ENCODE measurements at places on chromosomes 4 and X.

- DNase-seq: no peak
Measured at GRCh38 chrX:54494989-54495813, 833 bp downstream of the FGD1 start.

GRCh38 chrX:132444936-132445335, 43.9 kb downstream of the MBNL3 start:
- DNase-seq: no peak

DNA sequence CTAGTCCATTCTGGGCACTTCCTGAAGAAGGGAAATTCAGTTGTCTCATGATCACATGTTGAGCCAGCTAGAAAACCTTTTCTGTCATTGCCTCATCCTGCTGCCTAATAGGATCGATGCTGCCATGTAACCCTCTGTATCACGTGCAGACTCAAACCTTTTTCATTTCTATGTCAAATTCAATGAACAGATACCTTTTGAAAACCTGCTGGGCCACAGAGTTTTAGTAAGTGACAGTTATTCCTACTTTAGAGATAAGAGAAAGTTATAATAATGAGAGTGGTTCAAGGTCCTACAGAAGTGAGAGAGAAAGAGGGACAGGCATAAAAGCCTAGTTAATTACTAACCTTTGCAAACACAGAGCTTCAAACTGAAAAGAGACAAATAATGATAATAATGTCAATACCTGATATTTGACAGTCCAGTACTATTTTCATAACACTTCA, 46.0 kb downstream of the MAOA start:
- no peak for DNase-seq

DNA sequence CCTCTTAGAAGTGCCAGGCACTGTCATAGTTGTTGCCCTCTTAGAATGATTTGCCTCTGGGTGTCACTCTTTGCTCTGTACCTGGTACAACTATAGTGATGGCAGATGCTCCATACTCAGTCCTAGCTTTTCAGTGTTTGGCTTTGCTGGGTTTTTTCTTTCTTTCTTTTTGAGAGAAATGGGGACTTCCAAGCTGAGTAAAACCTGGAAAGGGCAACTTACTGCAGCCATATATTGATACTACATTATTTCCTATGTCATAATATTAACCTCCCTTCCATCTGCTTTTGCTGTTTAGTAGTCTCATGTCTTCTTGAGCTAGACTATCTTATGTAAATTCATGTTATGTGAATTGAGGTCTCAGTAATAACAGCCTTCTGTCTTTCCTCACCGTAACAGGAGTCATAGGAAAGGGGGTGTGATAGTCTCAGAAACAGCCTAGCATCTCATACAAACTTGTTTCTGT, 49.0 kb downstream of the NIPAL1 start:
- no peak for DNase-seq

GRCh38 chr4:148444296-148445070, 2.3 kb upstream of the NR3C2 start:
- DNase-seq: peak; percentile 23

DNA sequence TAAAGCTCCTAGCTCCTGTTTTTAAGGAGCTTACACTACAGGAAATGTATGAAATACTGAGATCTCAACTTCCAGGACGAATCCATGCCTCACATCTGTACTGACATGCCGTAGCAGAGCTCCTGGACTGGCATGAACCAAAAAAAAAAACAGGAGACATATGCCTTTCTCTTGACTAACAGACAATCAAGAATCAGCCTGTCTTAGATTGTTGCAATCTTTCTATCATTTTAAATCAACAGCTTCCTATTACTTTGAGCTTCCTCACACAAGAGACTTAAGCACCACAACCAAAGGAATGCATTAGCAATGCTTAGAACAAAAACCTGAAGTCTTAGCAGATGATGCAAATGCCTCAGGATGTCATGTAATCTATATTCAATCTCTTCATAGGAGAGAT, 34.7 kb upstream of the AREG start:
- DNase-seq: no peak

- DNase-seq: no peak
Measured at GRCh38 chr4:106981431-106981830, 54.7 kb downstream of the DKK2 start.

DNA sequence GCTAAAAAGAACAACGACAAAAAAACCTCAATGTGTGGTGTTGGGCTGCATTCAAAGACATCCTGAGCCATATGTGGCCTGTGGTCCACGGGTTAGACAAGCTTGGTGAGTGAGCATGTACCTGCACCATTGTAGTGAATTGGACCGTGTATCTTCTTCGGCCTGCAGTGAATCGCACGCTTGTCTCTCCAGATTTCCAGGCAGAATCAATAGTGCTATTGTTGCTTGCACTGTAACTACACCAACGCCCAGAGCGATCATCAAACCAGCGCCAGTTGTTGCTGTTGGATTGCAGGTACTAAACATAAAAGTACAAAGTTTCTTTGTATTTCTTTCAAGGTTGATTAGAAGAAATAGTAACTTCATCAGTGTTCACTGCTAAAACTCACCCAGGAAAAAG, 101.6 kb downstream of the HUWE1 start:
- no peak for DNase-seq

GRCh38 chr4:145541346-145541745, 59.7 kb downstream of the SMAD1 start:
- no peak for DNase-seq

DNA sequence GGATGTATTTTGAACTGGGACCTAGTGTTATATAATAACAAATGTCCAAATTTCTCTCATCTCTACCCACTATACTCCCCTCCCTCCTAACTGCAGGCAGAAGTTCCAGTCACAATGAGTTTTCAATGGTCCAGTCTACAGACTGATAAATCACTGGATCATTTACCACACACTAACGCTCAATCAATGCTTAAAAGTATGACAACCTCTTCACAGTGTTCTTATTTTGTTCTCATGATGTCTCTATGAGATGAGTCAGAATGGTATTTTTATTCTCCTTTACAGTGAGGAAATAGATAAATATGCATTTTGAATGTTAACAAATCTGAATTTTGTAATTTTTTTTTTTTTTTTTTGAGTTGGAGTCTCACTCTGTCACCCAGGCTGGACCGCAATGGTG, 83.7 kb upstream of the ETNPPL start:
- DNase-seq: no peak

GRCh38 chrX:118497180-118497818, 1.7 kb downstream of the DOCK11 start:
- DNase-seq: no peak

DNA sequence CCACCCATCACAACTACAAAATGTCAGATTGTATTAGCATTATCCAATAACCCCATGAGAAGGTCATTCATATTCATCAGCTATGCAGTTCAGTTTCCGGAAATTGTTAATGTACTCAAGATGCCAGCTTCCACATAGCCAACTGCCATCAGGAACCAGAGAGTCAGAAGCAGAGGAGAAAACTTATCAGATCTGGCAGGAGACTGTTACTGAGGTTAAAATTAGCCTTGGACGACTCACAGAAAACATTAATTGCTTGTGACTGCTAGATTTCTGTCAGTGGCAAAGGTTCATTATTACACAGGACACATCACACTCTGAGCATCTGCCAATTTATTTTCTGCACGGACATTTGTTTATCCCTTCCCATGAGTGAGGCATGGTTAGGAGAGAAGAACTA, 352.8 kb downstream of the DHRSX start:
- DNase-seq: no peak

All from stimulated activated CD8-positive, alpha-beta memory T cell treated with anti-CD3 and anti-CD28 coated beads, Interleukin-7, amount 100 ng/mL, for 1 hour (primary cell).